Cardiac muscle cell (in vitro differentiated cells and primary cell): ENCODE measurements at places on chromosomes 11 and 22.
A peak's percentile ranks its signal among the peaks of the same experiment; 100 is the strongest.

DNA sequence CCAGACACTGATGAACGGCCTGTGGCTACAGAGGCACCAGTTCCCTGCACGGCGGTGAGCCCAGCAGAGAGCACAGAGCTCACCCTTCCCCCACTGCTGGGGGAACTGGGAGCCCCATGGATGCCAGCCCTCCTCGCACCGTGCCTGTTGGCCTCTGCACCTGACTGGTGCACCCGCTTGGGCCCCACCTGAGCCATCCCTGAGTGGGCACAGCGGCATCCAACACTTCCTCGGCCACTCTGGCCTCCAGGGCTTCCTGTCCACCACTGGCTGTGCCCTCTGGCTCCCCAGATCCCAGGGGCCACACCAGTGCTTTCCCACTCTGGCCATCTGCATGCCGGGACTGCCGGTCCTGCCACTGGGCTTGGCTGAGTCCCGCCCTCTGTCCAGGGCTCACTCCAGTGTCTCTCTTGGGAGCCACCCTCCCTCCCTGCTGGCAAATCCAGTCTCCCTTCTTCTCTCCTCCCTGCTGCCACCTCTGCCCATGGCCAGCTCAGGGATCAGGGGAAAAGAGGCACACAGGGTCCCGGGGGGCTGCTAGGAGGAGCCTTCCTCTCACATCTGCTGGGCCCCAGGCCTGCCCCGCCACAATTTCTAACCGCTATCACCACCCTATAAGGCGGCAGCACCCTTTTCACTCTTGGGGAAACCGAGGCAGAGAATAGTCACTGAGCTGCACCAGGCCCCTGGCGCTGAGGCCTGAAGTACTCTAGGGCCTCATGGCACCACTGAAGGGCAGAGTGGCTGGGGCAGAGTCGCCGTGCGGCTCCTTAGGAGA, 33.0 kb downstream of the GNB1L start:
- DNase-seq: no peak

DNA sequence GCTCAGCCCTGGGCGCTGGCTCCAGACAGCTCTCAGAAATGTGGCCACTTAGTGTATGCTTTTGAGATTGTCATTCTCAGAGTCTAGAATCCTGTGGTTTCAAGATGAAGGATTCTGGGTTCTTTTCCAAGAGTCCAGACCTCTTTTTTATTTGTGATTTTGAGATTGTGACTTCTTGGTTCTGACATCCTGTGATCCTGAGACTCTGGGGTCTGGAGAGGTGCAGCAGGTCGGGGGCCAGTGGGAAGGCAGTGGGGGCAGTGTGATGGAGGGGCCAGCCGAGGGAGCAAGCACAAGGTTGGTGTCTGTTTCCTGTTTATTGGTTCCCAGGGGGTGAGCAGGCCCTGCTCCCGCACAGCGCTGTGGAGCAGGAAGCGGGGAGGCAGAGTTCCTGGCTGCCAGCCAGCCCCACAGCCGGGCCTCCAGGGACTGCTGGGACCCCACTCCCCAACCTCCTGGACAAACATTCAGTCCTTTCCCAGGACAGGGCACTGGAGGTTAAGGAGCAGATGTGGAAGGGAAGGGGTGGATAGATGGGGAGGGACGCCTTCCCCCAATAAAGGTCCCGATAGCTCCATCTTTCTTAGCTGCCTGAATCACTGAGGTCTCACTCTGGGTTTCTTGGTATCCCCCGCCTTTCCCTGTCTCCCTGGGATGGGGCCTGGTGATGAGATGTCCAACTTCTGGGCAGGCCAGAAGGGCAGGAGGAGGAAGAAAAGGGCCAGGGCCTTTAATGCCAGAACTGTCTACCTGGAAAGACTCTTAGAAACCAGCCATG, 13.7 kb downstream of the ARHGEF17 start:
- DNase-seq: peak; percentile 78

DNA sequence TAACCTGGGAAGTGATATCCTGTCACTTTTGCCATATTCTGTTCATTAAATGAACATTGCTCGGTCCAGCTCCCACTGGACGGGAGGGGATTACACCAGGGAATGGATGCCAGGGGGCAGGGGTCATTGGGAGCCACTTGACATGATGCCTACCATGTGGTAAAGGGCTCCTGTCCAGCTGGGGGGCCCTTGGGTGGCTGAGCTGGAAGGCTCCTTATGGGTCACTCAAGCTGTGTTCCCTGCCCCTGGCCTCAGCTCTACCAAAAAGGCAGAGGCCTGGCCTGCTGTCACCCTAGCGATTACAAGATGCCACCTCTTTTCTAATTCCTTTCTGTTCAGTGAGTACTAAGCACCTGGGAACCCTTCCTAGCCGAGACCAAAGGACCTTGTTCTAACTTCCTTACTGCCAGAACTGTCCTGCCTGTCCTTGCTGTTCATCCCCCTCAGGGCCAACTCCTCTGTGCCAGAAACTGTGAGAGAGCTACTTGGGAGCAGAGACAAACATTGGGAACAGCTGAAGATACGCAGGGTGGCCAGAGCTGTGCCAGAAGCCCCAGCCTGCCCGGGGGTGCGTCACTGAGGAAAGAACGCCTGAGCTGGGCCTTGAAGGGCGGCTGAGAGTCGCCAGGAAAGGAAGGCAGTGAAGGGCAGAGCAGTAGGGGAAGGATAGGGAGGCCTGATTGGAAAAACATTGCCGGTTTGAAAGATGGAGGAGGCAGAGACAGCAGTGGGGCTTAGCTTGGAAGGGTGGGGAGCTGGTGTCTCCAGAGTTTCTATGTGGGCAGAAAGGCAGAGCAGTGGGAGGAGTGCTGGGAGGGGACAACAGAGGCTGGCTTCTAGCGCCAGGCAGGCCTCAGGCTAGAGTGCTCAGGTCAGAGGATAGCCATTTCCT, 12.7 kb upstream of the UVRAG start:
- no peak for DNase-seq

DNA sequence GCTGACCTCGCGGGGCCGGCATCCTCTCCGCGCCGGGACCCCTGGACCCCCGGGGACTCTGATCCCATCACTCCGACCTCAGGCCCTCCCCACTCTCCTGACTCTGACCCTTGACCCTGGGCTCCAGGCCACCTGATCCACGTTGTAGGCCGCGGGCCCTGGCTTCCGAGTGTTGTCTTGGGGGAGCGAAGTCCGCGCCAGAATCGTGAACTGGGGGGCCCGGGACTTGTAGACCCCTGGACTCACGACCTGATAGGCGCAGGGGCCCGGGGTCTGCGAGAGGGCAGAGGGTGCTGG, 716 bp upstream of the TYMP start:
- DNase-seq: no peak

DNA sequence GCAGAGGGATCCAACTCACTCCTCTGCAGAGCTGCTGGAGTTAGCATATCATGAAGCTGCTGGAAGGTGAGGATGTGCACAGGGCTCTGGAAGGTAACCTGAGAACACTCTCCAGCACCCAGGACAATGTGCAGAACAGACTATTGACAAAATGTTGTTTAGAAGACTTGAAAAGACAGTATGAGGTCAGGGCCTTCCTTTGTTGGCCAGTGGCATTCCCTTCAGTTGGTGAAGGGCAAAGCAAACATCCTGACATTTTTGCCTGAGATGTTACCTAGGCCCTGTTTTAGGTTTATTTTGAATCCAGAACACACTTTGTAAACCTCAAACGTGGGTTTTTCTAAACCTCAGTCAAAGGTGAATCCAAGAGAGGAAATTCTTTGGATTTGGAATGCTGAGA, 67.8 kb downstream of the DEPDC5 start:
- no peak for DNase-seq

- no peak for DNase-seq
Observed at GRCh38 chr11:3886985-3887384, 31.5 kb downstream of the STIM1 start.

- DNase-seq: no peak
Observed at GRCh38 chr11:8719211-8719649, 36.6 kb downstream of the RPL27A start.

GRCh38 chr11:66546966-66547661, 411 bp downstream of the ACTN3 start:
- no peak for DNase-seq

DNA sequence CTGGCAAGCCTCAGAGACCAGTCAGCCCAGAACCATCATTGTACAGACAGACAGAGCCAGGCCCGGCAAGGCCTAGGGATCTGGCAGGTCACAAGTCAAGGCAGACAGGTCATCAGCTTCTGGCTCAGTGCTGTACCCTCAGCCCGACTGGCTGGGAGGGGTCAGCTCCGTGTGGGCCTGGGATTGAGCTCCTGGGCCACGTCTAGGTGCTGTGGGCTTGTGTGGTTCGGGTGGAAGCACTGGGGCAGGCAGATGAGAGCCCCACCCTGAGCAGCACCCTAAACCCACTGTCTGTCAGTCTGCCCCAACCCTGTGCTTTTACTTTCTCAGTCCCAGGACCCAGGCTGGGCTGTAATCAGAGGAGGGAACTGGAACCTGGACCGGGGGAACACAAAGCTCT, 26.9 kb upstream of the P2RY2 start:
- DNase-seq: no peak

DNA sequence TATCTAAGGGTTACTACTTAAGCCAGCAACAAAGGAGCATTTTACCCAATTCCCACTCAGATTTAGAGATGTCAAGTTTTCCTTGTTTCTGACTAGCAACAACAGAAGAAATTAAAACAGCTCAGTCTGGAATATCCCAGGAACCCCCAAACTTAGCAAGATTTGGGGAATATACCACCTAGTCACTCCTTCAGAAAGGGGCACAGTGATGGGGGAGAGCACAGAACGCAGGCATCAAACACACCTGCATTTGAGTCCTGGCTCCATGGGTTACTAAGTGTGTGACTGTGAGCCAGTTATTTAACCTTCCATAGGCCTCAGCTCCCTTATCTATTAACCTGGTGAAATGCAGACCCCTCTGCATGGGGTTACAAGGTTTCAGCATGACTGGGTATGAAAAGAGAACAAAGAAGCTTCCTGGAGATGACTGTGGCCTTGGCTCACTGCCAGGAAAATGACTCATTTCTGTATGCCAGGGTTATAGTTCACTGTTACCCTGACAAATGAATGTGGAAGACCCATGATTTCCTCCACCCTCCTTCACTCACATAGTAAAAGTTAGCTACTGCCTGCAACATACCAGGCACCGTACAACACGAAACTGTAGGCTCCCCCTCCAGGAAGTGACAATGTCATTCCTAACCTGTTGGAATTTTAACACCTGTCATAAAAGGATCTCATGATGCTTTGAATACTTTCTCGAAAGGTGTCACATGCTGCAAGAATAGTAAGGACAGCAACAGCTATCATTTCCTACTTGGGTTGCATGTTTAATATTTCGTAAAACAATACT, 79.6 kb downstream of the ME3 start:
- DNase-seq: peak; percentile 46

DNA sequence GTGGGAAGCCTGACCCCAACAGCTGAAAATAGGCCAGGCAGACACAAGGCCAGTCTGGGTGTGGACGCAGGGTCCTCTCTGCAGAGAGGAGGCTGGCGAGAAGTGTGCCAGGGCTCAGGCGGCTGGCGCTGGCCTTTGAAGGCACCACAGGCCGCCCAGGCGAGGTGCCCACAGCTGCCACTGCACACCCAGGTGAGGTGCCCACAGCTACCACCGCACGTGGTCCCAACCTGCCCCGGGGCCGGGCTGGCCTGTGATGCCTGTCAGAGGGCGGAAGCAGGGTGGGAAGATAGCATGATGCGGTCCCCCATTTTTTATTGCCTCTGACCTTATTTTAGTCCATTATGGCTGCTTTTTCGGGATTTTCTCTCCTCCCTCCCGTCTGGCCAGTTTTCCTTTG, 1303.9 kb downstream of the BRD1 start:
- no peak for DNase-seq

GRCh38 chr11:75028321-75028720, 39.6 kb downstream of the NEU3 start:
- no peak for DNase-seq

- no peak for DNase-seq
Observed at GRCh38 chr11:44573333-44573732, 7.9 kb downstream of the CD82 start.

- peak; percentile 32 for DNase-seq
Observed at GRCh38 chr11:81839976-81840375, 893.7 kb downstream of the FAM181B start.

GRCh38 chr11:62433141-62433903, 14.5 kb downstream of the SCGB1A1 start:
- DNase-seq: no peak

DNA sequence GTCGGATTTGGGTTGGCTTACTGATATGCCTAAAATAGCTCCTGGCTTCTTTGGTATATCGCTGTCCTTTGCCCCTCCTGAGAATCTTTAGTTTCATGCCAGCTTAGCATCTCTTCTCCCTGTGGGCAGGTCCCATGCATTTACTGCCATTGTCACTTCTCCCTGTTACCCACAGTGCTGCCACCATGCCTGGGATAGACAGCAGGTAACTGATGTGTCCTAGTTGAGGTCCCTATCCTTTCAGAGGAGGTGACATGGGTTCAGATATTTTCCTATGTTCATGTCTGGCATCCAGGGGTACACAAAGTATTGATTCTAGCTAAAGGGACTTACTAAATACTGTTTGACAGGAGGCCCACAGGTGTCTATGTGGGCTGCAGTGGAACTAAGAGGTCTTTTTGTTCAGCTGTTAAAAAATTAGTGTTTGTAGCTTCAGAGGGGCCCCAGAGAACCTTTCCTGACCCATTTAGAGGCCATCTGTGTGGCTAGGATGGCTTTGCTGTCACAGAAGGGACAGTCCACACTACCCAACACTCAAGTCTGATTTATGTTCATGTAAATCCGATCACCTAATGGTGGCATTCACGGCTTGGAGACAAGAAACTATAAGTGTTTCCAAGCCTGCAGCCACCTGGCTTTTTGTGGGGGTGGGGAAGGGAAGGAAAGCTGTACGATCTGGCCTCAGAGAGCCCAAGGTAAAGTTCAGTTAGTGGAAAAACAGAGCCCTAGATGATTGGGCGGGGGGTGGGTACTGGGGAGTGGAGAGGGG, 8.5 kb downstream of the TIMP3 start:
- DNase-seq: no peak

DNA sequence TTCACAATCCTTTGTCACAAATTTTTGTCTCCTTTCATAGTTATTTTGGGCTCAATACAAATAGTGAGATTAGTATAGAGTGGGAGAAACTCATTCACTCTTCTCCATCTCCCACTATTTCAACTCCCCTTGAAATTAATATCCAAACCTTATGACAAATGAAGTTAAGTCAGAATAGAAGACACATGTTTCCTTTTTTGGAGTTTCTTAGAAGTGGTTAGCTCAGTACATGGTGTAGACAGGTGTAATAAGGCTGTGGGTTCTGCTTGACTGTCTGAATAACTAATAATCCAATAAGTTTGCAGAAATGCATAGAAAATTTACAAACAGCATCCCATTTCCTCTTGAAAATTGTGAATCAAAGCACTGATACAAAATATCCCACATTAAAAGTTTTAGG, 10.8 kb upstream of the HSPA8 start:
- no peak for DNase-seq

GRCh38 chr11:126918556-126918955, 82.0 kb downstream of the KIRREL3 start:
- no peak for DNase-seq

- DNase-seq: no peak
Observed at GRCh38 chr11:128948583-128948982, 5.9 kb upstream of the TP53AIP1 start.

DNA sequence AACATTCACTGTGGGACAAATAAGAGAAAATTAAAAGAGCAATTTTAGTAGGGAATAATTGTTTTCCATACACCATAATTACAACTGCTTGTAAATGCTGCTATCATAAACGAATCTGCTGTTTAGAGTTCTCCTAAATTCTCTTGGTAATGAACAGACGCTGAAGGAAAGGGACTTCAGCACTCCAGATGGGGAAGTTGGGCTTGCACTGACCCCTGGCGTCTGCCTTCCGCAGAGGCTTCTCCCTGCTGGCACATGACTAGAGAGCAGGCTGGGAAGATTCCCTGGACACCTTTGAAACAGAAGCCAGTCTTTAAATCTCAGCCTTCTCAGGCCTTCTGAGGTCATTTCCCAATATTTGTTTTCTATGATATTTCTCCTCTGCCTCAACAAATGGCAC, 84.1 kb downstream of the NXPE2 start:
- peak; percentile 80 for DNase-seq
